Kidney (tissue), 22 donors: ENCODE measurements at places on chromosomes 11 and 22. TPM values are rescaled to one million over a fixed set of nuclear protein-coding genes. Genes with fewer than 3 reads are reported as not detected.
A peak's percentile ranks its signal among the peaks of the same experiment; 100 is the strongest.

DNA sequence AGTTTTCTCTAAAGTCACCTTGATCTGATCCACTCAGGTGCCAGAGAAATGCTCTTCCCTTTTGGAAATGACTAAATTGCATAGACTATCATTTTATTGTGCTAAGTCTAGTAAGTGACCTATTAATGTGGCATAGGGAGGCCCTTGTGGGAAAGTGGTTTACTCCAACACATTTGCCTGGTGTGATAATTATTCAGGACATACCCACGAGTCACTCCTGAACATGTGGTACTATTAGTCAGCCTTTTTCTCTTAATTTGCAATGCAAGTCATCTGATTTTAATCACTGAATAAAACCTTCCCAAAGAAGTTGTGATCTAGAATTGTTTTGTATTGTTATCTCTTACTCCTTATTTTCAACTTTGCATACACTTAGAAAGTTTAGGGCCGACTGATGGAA is 148.7 kb downstream of the OR4C45 start:
- no peaks in the 10 kb centered on the region for H3K27me3 ChIP-seq
- no peaks in the 10 kb centered on the region for H3K4me1 ChIP-seq
- H3K27ac ChIP-seq, result no peak overlapping the region

GRCh38 chr11:78898266-78898775 is 323.7 kb upstream of the NARS2 start:
- H3K4me3 ChIP-seq, result no peak overlapping the region
- no peaks in the 10 kb centered on the region for H3K4me1 ChIP-seq
- no peaks in the 10 kb centered on the region for H3K36me3 ChIP-seq
- no peak for DNase-seq
- H3K27me3 ChIP-seq, result no peaks in the 10 kb centered on the region

DNA sequence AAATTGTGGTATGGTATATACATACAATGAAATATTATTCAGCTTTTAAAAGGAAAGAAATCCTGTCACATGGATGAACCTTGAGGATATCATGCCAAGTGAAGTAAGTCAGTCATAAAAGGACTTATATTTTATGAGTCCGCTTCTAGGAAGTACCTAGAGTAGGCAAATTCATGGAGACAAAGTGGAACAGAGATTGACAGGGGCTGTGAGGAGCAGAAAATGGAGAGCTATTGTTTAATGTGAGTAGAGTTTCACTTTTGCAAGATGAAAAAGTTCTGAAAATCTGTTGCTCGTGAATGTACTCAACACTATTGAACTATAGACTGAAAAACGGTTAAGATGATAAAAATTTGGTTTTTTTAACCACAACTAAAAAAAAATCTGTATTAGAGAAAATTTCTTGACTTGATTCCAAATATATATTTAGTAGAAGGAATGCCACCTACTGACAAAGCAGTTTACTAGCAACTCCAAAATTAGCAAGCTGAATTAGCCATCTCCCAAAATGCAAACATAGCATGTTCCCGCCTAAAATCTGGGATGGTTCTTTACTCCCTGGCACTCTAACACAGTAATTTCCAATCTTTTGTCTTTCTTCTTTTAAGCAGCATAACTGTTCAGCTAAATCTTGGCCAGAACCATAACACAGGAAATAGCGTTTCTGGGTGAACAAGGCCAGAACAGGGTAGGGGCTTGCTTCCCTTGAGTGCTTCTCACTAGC is 1.5 kb downstream of the UFD1 start:
- H3K36me3 ChIP-seq, result no peaks in the 10 kb centered on the region
- no peaks in the 10 kb centered on the region for H3K4me1 ChIP-seq
- no peak for DNase-seq
- H3K4me3 ChIP-seq, result peak overlapping the region; percentile 54

DNA sequence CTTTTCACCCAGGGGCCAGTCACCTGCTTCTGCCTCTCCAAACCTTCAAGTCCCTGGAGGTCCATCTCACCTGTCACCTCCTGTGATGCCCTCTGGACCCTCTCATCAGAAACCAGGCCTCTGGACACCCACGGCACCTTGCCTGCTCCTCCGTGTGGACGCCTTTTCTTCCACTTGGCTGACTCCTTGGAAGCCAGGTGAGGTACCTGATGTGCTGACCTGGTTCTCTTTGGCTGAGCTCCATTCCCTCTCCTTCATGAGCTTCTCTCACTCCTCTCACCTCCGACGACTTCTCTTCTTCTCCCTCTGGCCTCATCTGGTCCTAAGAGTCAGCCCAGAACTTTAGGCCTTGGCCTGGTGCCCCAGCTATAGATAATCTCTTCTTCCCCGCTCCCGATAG is 99.3 kb downstream of the CEP164 start:
- no peak for DNase-seq
- no peaks in the 10 kb centered on the region for H3K36me3 ChIP-seq
- H3K4me1 ChIP-seq, result no peaks in the 10 kb centered on the region
- no peak overlapping the region for H3K27ac ChIP-seq

C1QTNF5 gene
- 40.4 TPM for polyA plus RNA-seq
